Caudate nucleus (tissue), 63 donors: ENCODE measurements at places on chromosomes 3 and 15.

- DNase-seq: no peak
Measured at GRCh38 chr15:47616876-47617275, 100.4 kb upstream of the SEMA6D start.

GRCh38 chr3:164851204-164851603 is 227.1 kb downstream of the SI start:
- DNase-seq: no peak

GRCh38 chr15:23866832-23867231 is 179.7 kb upstream of the NDN start:
- no peak for DNase-seq

GRCh38 chr15:91940496-91941381 is 87.2 kb downstream of the SLCO3A1 start:
- no peak for DNase-seq

- no peak for DNase-seq
Measured at GRCh38 chr15:37877851-37878741, 56.3 kb upstream of the TMCO5A start.

DNA sequence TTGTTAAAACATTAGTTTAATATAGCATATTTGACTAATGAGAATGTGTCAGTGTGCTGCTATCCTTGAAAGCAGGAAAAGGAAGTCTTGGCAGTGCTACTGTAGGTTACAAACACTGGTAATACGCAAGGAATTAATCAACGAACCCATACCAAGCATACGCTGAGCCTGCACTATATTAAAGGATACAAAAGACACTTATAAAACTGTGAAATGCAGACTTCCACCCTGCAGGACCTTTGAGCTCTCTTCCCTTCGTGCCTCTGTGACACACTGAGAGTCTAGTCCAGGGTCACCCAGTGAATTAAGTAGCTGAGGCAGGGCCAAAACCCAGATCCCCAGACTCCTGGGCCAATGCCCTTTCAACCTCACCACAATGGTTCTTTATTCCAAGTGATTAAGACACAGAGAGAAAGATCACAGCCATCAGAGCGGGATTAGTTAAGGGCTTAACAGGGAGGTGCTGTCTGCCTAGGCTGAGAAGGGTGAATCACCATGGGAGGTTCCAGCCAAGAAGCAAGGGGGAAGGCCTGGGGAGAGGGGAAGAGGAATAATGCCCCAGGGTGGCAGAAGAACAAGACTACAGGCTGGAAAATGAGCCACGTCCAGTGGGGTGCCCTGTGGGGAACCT is 6.8 kb downstream of the ANXA2 start:
- DNase-seq: no peak

DNA sequence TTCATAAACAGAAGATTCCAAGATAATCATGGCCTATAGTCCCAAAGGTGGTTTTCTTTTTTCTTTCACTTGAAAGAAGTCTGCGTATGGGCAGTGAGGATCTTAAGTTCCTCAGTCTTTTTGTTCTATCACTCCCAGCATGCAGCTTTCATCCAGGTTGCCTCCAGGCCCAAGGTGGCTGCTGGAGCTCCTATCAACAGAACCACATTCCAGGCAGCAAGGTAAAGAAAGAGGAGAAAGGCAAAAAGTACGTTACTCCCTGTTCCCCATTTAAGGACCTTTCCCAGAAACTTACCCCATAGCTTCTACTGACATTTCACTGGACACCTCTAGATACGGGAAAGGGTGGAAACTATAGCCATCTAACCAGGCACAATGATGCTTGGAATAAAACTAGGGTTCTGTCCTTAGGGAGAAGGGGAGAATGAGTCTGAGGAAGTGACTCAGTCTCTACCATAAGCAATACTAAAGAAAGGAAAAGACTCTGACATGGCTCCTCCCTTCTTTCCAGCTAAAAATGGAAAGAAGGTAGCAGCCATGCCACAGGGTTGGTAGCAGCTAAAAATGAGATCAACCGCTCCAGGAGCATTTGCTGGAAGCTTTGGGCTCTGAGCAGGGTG is 313.9 kb upstream of the NR2E3 start:
- DNase-seq: no peak

DNA sequence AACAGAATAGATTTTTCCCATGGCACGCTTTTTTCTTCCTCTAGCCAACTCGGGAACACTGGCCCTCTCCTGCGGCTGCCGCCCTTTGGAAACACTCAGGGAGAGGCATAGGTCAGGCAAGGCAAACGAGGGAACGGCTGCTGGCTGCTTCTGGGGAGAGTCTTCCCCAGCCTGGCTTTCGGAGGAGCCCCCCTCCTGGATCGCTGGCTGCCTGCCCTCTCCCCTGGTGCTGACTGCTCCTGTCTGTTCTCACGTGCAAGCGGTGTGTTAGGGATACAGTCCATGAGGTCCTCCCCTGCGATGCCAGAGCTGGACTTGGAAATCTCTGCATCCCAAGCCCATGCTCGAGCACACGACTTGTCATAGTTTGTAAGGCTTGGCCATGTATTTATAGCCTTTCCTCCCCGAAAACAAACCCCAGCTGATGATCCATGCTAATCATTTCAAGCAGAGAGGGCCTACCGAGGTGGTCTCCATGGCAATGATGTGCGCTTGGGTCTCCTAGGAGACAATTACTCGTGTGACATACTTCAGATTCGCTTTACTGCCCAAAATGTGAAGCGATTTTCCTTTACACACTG is 315.6 kb upstream of the ATP10A start:
- DNase-seq: no peak

DNA sequence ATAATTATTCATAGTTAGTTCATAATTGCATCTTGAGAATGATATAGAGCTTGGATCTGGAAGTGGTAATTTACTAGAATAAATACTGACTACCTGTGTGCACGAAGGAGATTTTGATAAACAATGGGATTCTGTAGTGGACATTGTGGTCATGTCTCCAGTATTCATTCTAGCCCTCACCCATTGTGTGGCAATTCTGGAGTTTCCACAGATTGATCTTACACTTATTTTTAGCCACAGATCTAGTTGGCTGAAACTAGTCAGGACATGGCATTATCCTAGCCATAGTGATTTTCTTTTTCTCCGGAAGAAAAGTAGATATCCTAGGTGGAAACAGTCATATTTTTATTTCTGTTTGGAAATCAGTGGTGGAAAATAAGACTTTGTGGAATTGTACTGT is 833.1 kb downstream of the NAALADL2 start:
- DNase-seq: no peak

- DNase-seq: no peak
Measured at GRCh38 chr15:86804406-86804805, 724.7 kb downstream of the AGBL1 start.

DNA sequence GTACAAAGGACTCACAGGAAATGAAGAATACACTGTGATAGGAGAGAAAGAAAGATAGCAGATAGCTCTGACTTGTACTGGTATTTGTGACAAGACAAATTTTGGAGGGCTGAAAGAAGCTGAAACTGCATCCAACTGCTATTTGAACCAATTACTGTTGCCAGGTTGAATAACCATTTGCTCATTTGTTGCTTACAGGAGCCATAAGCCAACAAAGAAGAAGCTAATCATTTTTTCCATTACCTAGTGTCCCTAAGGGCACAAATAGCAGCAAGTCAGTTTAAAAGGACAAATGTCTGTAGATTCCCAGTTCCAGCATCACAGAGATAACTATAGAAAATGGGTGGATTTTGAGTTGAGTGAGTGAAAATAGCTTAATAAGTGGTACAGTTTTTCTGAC is 376.9 kb upstream of the ARPP21 start:
- no peak for DNase-seq

GRCh38 chr3:8443829-8444791 is 57.5 kb upstream of the LMCD1 start:
- DNase-seq: peak; percentile 25

GRCh38 chr15:101303408-101303807 is 8.4 kb upstream of the SNRPA1 start:
- DNase-seq: no peak

DNA sequence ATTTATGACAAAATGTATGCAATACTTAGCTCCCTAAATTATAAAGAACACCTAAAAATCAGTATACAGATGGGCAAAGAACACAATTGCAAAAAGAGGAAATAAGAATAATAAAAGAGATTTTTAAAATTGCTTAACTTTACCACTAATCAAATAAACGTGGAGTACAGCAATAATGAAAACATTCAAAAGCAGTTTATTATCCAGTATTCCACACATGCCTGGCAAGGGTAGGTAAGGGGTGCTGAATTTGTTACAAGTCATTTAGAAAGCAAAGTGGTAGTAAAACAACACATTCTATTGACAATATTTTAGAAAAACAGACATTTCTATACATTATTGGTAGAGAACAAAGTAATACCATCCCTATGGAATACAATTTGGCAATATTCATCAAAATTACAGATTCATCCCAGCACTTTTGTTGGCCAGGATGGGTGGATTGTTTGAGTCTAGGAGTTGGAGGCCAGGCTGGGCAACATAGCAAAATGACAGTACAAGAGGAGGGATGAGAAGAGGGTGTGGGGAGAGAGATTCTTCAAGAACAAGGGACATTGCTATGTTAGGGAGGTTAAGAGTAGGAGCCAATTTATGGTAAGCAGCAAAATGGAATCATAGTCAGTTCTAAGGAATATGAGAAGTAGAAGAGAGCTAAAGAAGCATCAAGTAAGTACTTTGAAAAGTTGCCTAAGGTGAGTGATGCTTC is 3.7 kb upstream of the ACKR4 start:
- DNase-seq: no peak

DNA sequence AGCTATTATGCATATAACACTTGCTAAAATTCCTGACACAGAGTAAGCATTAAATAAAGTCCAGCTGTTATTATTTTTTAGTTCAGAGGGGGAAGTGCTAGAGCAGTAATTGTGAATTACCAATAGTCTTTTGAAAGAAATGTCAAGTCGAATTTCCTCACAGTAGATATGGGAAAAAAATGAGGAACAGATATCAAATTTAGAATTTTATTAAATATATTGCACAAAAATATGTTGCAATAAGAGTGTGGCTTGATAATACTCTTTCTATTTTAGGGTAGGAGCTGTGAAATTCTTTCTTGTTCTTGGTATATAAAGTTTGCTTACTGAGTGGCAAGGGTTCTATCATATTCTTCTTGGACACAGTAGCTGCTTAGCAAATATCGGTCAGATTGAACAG is 181.3 kb downstream of the NFKBIZ start:
- no peak for DNase-seq

- DNase-seq: no peak
Measured at GRCh38 chr3:73493543-73494308, 131.0 kb downstream of the PDZRN3 start.

- DNase-seq: no peak
Measured at GRCh38 chr3:34998902-34999301, 640.4 kb upstream of the ARPP21 start.

- no peak for DNase-seq
Measured at GRCh38 chr3:13647298-13648059, 98.6 kb downstream of the FBLN2 start.

DNA sequence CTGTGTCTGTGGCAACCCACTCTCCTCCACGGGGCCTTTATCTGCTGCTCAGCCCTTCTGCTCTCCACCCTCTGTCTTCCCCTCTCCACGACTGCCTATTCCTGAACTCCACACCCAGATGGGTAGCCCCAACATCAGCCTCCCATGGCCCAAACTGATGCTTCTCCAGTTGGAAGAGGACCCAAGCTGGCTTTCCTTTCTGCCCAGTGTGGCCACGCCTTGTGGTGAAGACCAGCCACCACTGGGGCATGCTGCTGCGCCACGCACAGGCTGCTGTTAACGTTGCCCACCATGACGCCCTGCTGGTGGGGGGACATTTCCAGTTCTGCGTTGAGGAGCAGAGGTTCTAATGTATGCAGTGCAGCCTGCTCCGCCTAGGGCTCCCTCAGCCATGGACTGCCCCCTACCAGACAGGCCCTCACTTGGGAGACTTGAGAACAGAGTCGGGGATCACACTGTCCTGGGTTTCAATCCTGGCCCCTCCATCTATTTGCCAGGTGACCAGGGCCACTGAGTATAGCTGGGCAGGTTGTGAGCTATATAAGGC is 26.9 kb downstream of the CFAP100 start:
- DNase-seq: no peak

DNA sequence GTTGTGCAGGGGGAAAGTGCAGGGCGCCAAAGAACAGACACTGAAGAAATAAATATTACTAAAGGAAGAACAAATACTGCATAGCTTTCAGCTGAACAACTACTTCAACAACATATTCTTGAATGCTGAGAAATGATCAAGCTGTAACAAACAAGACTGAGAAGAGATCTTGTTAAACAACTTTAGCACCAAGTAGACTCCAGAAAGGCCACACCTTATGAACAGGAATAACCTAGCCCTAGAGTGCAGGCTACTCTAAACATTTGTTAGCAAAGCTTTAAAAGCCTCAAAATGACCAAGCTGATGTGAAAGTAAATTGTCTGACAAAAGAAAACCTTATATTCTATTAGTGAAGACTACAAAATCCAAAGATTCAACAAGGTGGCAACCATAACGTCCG is 83.2 kb downstream of the POLQ start:
- DNase-seq: no peak

DNA sequence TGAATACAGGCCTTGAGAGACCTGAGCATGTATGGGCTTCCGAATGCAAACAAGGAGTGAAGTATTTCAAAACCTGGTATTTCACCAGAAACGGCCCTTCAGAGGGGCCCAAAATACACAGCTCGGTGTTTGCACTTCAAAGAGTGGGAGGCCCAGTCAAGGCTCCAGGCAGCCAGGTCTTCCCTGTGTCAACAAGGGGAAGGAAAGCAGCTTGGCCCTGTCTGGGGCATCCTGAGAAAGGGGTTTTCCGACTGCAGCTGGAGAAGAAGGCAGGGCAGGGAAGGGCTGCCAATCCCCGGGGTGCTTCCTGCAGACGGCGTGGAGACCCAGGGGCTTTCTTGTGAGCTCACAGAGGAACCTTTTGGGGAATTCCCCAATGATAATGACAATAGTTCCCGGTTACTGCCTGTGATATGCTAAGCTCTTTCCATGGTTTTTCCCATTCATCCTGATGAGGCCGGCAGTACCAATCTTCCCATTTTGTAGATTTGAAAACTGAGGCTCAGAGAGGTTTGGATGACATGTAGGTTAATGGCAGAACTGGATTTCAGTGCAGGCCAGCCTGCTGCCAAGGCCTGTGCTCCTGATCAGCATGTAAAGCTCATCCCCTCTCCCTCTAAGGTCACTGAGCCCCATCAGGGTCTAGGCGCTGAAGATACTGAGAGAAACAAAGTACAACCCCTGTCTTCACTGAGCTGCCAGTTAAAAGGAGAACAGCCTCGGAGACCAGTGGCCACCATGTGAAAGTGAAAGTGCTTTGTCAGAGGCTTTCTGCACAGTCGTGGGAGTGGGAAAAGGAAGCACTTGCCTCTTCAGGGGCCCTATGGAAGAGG is 43.0 kb upstream of the TLE3 start:
- DNase-seq: no peak

GRCh38 chr3:15271785-15272381 is 60.5 kb downstream of the SH3BP5 start:
- DNase-seq: no peak

- DNase-seq: no peak
Measured at GRCh38 chr3:9600597-9600996, 47.0 kb upstream of the LHFPL4 start.
